ENCODE measurements at places on chromosomes 1 and 21.

DNA sequence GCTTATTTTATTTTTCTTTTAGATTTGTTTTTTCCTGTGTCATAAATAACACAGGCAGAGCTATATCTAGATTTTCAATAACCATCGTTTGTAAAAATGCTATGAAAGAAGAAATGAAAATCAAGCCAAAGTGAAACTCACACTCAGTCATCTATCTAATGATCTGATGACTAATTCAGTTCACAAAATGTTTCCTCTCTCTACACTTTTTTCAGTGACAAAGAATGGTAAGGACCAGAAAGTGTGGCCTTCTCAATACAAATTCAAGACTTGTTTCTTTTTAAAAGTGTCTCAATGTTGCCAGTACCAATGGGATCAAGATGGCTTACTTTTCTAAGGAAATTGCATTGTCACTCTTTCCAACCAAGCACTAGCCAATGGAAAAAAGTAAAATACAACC is 282.8 kb upstream of the PKN2 start:
- no peak for DNase-seq

DNA sequence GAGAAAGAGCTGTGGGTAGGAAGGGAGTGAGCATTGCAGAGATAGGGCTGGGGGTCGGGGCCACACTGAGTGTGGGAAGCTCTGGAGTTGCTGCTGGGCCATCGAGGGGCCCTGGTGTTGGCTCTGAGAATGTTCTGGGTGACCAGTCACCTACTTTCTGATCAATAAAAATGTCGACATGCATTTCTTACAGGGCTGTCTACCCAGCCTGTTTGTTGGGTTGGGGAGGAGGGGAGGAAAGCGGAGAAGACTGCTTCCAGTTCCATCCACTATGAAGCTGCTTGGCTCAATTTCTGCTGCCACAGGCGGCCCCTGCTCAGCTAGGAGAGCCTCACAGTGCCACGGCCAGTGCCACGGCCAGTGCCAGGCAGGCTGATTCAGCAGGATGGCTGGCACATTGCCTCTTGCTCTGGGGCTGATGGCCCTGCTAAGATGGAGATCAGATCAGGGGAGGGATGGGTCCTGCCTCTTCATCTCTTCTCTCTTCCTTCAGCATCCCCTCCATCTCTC is 3.0 kb upstream of the PADI3 start:
- DNase-seq, result no peak

GRCh38 chr21:43637530-43638158 is 21.6 kb downstream of the HSF2BP start:
- no peak for DNase-seq

DNA sequence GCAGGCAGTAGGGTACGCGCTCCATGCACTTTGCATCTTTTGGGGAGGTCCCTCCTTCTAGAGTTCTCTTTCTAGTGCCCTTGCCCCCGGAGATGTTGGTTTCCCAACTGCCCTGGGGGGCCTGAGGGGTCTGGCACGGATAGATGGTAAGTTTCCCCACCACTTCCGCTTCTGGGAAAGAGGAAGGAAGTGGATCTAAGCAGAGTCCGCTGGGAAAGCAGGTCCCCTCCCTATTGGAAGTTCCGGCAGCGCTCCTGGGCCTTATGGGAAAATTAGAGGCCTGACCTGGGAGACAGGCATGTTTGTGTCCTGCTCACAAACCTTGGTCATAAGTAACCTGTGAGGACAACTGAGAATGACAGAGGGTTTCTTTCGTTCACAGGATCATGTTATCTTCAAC is 274.4 kb downstream of the RPS6KC1 start:
- no peak for DNase-seq

- DNase-seq, result peak; percentile 43
Measured at GRCh38 chr1:108049178-108049819, 84.3 kb upstream of the VAV3 start.

DNA sequence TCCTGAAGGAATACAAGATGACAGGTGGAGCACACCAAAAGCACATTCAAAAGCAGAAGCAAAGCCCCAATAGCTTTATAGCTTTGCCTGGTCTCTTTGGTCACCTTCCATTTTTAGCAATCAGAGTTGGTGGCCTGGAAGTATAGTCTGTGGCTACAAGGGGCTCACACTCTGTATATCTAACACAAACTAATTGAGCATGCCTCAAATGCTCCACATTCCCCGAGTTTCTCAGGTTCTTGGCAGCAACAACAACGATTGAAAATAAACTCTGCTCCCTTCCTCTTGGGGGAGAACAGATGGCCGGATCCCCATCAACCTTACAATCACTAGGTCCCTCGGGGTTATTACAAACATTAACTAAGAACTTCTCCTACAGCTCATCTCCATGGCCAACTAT is 24.9 kb upstream of the TADA1 start:
- DNase-seq, result no peak

GRCh38 chr1:174008269-174008668 is 13.9 kb downstream of the RC3H1 start:
- no peak for DNase-seq

- DNase-seq, result no peak
Measured at GRCh38 chr1:94382201-94382600, 36.0 kb upstream of the ABCD3 start.

- DNase-seq, result no peak
Measured at GRCh38 chr21:37886726-37887299, 29.4 kb downstream of the KCNJ6 start.

- DNase-seq, result peak; percentile 52
Measured at GRCh38 chr1:27864264-27864895, 8.0 kb upstream of the THEMIS2 start.

- peak; percentile 12 for DNase-seq
Measured at GRCh38 chr1:169546087-169546995, 39.9 kb downstream of the F5 start.

GRCh38 chr1:53957194-53957818 is 11.2 kb downstream of the LRRC42 start:
- DNase-seq, result no peak

GRCh38 chr1:93434987-93435386 is 12.9 kb upstream of the FNBP1L start:
- DNase-seq, result no peak

GRCh38 chr1:244186372-244186771 is 135.3 kb downstream of the ZBTB18 start:
- no peak for DNase-seq

DNA sequence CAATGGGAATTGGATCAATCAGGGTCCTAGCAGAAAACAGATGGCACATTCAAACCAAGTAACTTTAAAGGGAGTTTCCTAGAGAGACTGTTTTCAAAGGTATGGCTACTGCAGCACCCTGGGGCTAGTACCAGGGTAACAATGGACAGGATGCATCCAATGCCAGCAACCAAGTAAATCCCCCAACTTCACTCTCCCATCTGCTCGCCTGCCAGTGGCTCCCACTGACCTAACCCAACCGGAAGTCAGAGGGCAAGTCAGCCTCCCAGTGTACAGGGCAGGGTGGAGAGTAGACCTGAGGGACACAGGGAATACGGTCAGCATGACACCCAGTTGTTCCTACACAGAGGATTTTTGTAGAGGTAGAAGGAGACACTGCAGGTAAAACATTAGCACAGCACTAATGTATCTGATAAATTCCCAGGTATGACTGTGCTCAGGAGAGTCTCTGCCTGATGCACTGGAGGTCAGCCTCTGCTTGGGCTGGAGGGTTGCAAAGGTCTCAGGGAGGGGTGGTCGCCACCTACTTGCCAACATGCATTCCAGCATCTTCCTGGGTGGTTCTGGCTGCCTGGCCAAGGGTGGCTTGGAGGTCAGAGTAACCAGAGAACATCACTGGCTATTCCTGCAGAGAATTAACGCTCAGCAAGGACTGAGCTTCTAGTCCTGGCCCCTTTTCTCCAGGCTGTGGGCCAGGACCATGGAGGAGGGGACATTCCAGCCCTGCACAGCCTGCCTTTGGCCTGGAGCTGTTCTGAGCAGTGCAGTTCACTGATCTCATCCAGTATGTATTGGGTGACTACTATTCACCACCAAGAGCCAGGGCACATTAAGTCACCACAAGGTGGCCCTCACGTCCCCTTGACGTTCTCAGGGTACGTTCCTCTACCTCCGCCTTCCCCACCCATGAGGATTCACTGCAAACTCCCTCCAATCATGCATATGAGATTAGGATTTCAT is 5.1 kb upstream of the GJA4 start:
- DNase-seq, result no peak

DNA sequence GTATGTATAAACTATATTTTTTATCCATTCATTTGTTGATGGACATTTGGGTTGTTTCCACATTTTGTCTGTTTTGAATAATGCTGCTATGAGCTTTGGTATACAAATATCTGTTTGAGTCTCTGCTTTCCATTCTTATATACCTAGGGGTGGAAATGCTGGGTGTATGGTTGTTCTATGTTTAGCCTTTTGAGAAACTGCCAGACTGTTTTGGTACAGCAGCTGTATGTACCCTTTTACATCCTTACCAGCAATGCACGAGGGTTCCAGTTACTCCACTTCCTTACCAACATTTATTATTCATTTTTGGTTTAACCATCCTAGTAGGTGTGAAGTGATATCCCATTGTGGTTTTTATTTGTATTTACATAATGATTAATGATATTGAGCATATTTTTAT is 13.9 kb downstream of the RASAL2 start:
- DNase-seq, result no peak

DNA sequence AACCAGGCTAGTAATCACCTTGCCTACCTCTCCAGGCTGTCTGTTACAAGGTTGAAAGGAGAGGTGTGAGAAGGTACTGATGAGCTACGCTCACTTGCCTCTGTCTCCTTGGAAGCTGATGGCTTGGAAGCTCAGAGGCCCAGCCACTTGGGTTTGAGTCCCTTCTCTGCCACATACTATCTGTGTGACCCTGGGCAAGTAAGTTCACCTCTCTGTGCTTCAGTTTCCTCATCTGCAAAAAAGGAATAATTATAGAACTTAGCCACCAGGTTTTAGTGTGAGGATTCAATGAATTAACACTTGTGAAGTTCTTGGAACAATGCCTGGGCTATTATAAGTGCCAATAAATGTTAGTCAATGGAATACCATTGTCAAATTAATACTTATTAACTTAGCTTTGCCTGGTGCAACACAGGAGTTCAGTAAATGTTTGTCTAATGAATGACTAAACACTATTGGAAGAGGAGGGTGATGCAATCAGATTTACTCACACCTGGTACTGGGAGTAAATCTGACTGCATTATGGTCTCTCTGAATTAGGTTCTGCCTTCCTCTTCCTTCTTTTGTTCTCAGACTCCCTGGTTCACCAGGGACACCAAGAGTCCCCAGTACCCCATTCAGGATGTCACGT is 55.5 kb downstream of the TRABD2B start:
- DNase-seq, result no peak

DNA sequence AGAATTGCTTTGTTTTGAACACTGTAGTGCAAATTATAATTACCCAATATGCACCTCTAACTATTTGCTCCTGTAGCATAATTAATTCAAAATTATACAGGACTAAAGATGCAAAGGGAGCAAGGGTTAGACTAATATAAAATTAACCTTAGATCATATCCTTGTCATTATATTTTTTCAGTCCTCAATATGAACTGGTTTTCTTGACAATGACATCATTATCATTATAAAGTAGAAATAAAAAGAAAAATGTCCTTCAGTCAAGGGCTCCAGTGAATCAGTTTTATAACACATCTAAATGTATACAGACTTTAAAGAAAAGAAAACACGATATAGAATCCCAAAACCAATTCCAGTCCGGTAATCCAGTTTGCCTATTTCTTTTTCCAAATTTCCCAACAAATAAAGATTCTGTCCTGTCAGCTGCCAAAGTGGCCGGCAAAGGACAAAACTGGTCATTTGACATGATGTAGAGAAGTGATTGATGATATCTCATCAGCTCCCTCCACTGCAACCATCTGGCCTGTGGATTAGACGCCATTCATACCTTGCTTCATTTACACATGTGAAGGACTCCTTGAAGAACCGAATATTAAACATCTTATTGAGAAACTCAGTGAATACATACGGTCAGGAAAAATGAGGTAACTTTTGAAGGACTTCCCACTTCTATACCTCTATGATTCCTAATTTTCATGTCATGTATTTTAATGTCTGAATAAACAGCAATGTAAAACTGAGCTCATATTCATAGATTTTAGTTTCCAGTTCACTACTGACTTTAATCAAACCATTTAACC is 15.5 kb downstream of the DPYD start:
- no peak for DNase-seq

GRCh38 chr1:204980840-204981405 is 62.1 kb upstream of the CNTN2 start:
- DNase-seq, result no peak

DNA sequence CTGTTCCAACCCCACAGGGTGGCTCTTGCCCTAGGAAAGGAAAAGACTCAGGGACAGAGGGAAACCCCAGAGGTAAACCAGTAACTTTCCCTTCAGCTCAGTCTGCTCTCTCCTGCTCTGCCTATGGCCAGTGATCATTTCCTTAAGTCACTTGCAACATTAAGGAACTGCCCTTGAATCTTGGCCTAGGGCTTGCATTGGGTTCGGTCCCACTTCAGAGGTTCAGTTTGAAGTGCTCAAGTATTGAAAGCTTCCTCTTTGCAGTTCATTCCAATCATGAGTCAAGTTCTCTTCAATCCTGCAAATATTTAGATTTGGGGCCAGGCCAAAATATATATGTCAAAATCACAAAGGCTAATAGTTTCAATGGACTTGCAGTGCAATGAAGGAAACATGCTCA is 97.7 kb upstream of the IRF2BP2 start:
- DNase-seq, result no peak

Data from activated CD4-positive, alpha-beta T cell treated with anti-CD3 and anti-CD28 coated beads, Interleukin-2, amount 50 U/mL, for 48 hours (primary cell).